Panc1 (cell line): ENCODE measurements at places on chromosomes 16 and 17.

GRCh38 chr16:29836623-29837022, 16.4 kb downstream of the MVP start:
- DNase-seq, result no peak

- no peak for DNase-seq
These were observed 162.7 kb upstream of the CIBAR2 start for GRCh38 chr16:85274924-85275323.

DNA sequence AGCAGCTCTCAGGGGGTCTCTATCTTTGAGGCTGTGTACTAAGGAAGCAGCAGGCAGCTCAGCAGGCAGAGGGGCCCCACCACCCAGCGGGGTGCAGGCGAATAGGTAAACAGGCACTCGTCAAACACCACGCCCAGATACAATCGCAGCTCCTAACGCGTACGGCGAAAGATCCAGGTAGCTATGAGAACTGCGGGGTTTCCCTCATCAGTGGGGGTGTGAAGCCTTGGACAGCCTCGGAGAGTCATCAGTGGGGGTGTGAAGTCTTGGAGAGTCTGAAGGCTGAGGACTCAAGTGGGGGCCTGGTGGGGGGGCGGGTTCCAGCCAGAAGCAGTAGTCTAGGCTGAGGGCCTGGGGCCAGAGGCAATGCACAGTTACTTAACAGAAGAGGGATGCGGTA, 69.0 kb downstream of the RTN4RL1 start:
- DNase-seq, result no peak

DNA sequence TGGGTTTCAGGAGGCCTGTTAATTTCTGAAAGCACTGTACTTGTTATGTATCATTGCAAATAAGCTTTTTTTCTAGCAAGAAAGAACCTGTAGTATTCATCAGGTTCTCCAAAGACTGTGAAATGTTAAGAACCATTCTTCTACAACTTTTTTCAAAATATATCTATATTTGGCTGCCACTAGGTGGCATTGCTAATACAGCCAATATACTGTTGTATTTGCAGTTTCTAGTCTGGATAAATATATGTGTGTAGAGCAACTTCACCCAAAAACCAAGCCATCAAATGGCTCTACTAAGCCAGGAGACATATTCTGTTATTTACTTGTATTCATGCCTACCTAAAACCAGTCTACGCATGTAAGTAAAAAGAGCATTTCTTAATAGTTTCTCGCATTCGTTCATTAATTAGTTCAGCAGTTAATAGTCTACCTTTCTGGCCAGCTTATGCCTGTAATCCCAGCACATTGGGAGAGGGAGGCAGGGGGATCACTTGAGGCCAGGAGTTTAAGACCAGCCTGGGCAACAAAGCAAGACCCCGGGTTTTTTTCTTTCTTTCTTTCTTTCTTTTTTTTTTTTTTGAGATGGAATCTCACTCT, 39.5 kb downstream of the VMP1 start:
- no peak for DNase-seq

- no peak for DNase-seq
These were observed 53.2 kb upstream of the ZNF750 start for GRCh38 chr17:82892899-82893565.

- no peak for DNase-seq
These were observed 503 bp downstream of the C16orf54 start for GRCh38 chr16:29745121-29745852.

DNA sequence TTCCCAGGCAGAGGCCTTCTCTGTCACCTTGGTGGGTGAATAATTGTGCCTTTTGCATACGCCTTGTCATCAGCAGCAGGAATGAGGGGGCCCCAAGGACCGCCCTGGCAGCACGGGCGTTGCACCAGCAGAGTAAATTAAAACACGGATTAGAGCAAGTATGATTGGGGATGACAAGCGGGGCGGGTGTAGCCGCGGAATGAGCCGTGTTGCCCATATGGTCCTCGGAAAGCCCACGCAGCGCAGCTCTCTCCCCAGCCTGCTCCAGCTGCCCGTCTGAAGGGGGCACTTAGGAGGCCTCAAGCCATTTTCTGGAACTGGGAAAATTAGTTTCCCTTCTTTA, 299.4 kb upstream of the IRX3 start:
- no peak for DNase-seq

- DNase-seq, result no peak
These were observed 8.6 kb upstream of the SLC13A5 start for GRCh38 chr17:6721744-6722143.

DNA sequence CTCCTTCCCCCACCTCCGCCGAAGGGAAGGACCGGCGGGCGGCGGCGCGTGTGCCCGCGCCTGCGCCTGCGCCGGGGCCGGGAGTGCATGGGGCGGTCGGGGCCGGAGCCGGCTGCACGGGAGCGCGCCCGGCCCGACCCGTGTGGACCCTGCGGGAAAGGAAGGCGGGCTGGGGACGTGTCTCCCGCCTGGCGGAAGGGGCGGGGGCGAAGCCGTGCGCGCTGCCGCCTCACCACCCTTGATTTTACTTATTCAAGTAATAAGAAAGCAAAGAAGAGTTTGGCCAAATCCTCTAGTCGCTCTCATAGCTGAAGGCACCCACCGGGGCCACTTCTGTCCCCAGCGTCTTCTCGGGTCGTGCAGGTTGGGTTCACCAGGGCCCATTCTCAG, 596 bp upstream of the PFN1 start:
- DNase-seq, result no peak

DNA sequence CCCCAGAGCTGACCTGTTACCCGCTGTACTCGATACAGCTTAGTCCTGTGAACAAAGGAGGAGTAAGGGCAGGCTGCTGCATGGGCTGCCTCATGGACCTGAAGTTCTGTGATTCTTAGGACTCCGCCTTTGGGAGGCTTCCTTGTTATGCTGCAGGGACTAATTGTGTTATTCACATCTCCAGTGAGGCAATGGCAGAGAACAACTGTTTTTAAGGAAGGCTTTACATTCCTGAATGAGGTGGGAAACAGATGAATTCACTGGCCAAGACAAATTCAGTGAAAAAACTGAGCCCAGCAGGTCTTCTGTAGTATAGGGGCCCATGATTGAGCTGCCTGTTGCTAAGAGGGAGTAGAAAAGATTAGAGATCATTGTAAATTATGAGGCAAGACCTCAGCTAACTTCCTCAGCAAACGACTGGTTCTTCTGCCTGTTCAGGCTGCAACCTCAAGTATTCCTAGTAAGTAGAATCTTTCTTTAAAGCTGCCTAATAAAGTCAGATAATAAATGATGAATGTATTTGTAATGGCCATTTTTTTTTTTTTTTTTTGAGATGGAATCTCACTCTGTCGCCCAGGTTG, 26.3 kb downstream of the ADORA2B start:
- no peak for DNase-seq

DNA sequence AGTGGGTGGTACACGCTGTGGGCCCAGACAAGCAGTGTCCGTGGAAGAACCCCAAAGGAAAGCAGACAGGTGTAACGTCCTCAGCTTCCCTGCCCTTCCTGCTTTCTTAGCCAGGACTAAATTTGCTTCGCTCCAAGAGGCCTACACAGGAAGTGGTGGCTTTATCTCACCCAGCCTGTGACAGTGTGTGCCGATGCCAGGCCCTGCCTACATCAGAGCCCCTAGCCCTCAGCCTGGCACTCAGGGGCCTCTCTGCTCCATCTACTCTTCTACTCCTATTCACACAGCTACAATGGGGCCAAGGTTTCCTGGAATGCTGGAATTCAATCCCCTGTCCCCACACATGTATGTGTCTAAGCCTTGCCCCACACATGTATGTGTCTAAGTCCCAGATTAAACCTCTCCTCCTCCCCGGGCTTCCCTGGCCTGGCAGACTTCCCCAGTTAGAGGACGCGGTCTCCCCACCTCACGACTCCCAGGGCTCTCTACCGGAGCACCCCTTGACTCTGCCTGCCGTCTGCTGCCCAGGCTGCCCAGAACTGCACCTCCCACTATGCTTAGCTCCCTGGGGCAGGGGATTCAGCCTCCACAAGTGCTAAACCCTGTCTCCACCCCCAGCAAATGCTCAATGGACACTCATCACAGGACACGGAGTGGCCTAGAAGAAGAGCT, 8.2 kb downstream of the PGAP3 start:
- no peak for DNase-seq

DNA sequence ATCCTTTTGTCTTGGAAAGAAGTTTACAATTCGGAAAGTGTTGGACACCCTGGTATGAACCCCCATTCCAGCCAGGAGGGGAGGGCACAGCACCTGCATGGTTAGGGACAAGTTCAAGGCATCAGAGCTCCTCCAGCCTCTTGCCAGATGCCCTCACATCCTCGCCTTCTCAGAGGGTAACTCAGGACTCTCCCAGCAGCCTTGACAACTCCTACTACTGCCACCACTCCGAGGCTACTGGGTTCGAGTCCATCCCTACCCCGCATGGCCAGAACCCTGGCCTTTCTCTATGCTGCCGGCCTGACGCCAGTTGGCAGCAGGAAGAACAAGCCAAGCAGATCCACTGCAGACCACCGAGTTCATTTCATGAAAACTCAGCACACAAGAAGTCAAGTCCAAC, 34.1 kb downstream of the AXIN2 start:
- DNase-seq, result no peak

DNA sequence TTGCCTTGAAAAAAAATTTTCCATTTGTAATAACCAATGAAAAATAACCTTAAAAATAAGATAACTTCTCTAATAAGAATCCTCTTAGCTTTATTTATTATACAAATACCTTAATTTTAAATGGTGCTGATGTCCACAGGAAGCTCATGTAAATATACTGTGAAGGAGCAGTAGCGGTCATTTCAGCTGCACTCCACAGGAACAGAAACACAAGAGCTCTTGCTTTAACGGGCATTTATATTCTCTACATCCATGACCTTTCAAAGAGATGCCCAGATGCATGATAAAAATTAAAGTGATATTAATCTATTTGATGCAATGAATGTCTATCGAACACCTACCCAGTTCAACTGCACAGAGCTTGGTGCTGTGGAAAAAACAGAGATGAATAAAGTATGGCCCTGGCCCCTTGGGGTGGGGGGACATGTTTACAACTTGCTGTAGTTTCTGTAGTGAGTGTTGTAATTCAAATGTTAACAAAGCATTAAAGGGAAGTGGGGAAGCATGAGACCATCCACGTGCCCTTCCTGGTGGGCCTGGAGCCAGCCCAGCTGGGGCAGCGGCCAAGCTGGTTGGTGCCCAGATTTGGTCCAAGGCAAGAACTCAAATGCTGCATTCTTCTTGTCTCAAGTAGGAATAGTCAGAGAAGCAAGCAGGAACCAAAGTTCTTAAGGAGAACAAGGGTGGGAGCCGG, 47.9 kb downstream of the IQCK start:
- no peak for DNase-seq

GRCh38 chr17:81097134-81097942, 62.4 kb downstream of the BAIAP2 start:
- DNase-seq, result no peak

GRCh38 chr17:51150932-51151331, 2.4 kb upstream of the NME1 start:
- DNase-seq, result no peak

- no peak for DNase-seq
These were observed 230.7 kb downstream of the SLC39A11 start for GRCh38 chr17:72861811-72862210.

GRCh38 chr17:1158879-1159278, 20.9 kb downstream of the ABR start:
- DNase-seq, result no peak

DNA sequence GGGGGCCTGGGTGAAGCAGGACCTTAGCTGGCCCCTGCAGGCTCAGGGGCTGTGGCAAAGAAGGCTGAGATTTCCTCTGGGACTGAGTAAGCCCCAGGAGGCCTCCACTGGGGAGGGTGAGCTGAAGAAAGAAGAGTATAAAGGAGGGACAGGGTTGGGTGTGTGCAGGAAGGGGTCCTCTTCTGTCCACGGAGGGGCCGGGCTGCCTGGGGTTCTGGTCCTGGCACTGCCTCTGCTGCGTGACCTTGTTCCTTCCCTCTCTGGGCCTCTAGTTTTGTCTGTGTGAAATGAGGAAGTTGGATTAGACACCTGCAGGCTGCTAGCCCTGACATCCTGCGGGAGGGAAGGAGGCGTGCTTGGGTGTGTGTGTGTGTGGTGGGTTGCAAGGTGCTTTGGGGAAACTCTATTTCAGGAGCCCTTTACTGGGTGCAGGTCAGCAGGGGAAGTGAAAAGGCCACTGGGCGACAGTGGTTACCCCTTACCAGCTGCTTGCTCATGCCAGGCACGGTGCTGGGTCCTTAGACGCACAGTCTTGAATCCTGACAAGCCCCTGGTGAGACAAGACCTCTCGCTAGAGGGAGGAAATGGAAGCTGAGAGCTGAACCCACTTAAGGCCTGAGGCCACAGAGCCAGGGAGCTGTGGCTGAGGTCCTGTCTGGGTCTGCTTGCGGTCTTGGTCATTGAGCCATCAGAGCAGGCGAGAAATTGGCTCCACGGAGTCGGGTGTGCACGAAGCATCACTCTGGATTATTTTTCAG, 60.7 kb downstream of the OR1D5 start:
- no peak for DNase-seq

GRCh38 chr17:40107522-40108174, 7.3 kb upstream of the NR1D1 start:
- DNase-seq, result no peak

DNA sequence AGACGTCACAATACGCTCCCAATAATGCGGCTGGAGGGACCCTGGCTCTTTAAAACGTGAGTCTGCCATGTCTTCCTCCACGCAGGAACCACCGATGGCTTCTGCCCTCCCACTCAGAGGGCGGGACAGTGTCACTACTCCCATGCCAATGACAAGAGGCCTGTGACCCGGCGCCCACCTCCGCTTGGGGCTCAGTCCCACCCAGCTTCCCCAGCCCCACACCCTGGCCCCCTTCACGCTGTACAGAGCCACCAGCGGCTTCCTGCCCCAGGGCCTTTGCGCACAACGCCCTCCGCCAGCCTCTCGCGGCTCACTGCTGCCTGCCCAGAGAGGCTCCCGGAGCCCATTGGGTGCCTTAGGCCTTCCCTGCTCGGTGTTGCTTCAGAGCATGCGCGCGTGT, 29.5 kb upstream of the ZNF469 start:
- DNase-seq, result no peak

GRCh38 chr16:87492291-87492630, 563 bp downstream of the ZCCHC14 start:
- no peak for DNase-seq

DNA sequence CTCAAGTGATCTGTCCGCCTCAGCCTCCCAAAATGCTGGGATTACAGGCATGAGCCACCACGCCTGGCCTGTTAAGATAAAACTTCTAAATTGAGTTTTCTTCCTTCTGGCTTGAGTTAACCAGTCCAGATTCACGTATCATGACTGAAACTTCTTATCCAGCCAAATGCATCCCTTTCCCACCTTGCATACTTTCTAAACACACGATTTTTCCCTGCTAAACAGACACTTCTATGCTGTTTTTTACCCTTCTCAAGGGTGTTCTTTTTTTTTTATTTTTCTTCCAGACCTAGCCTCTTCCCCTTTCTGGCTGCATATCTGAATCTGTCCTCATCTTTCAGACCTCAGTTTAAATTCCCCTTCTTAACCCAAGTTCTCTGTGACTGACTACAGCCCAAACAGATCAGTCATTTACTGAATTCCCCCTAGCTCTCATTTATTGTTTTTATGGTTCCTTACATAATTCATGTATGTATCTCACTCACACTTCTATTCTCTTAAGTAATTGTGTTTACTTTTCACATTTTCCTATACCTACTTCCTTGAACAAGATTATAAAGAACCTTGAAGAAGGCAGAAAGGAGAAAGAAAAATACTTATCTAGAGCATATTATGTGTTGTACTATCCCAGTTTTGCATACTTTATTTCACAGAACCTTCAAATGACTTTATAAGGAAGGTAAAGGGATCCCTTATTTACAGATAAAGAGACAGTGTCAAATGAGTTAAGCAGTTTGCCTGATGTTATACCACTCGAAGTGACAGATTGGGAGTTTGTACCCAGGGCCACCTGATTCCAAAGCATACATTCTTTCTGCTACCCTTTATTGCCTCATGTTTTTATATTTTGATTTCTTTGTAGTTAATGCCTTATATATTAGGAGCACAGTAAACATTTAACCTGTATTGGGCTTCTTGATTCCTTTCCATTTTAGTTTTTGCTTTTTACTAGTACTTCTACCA, 5.2 kb downstream of the EVI2B start:
- no peak for DNase-seq
